Muscle of back (tissue), 13 donors: ENCODE measurements at places on chromosomes 11 and 22. TPM values are rescaled to one million over a fixed set of nuclear protein-coding genes. Genes with fewer than 3 reads are reported as not detected.

DNA sequence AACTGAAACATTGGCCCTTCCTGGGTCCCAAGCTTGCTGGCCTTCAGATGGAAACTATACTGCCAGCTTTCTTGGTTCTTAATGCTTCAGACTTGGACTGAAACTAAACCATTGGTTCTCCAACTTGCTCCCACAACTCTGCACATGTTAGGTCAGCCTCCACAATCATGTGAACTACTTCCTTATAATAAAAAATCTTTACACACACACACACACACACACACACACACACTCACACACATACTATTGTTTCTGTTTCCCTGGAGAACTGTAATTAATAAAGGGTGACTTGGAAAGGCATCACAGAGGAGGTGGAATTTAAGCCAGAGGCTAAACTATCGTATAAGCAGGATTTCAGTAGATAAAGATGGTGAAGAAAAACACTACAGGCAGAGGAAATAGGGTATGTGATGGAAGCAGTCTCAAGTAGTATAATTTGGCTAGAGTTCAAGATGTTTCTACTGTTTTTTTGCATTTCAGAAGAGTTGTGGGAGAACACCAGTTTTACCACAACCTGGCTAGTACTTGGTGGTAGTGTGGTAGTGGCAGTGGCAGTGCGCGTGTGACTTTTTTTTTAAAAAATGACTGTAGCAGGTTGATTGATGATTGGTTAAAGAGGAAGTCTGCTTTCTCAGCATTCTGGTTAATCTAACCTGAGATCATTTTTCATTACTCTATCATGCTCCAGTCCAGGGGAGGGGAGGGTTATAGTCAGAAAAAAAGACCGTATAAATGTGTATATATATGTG is 70.1 kb downstream of the PDE3B start:
- DNase-seq, result no peak

GRCh38 chr22:17924735-17925364 is 99.5 kb downstream of the MICAL3 start:
- DNase-seq, result no peak

DNA sequence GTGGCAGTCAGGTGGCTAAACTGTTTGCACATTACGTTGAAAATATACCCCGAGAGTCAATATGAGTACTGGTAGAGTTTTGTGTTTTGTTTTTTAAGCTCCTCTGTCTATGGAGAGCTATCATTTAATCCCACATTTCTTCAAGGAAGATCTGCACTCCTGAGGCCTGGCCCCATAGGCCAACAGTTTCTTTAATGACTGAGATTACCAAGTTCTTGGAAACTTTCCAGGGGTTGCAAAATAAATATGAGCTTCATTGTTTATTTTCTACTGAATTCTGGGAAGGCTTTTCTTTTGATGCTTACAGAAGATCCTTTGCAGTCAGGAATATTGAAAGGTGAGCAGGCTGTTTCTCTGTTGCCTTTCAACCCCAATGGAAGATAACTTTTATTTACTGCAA is 452.0 kb downstream of the JRKL start:
- DNase-seq, result no peak

Gene C11orf87
- polyA plus RNA-seq, result 0.29 TPM

Gene PGR
- polyA plus RNA-seq, result not detected

DNA sequence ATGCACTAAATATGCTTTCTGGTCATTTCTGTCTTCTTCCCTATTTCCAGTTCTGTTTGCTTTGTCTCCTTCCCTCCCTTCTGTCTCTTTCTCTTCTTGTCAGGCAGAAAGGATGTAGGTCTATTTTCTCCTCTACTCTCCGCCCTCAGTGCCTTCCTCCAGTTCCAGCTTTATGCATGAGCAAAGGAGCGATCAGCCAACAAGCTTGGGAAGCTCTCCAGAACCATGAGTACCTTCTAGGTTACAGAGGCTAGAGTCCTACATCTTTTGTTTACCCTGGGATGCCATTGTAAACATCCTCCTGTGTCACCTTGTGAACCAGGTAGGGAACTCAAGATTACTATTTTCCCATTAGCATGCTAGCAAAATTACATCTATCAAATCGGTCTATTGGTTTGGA is 7.9 kb upstream of the SPON1 start:
- no peak for DNase-seq

DNA sequence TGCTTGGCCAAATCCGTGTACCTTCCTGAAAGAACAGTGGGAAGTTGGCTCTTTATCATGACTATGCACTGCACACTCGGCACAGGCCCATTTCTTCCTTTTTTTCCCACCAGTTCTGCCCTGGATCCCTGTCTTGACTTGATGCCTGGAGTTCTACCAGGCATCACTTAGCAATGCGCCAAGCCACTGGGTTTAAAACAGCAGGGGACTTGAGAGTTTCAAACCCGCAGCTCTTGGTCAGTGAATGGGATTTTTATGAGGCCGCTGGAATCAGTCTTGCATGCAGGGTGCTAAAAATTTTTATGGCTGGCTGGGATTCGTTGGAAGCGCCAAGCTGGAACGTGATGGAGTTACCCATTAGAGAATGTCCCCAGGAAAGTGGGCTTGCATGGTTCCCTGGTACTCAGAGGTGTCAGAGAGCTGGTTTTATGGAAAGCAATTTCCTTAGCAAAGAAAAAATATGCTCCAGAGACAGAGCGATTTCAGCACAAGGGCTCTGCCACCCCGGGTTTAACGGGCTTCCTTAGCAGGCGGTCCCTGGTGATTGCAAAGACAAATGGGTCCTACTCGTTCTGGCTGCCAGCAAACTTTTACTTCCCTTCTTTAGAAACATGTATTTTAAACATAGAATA is 432.9 kb downstream of the TENM4 start:
- no peak for DNase-seq
